GM12878 (cell line): ENCODE measurements at places on chromosomes 6 and 20. TPM values are rescaled to one million over a fixed set of nuclear protein-coding genes. Genes with fewer than 3 reads are reported as not detected.

CCM2L gene
- total RNA-seq: not detected in 2 replicates

HAO1 gene
- total RNA-seq: not detected in 2 replicates

IRAK1BP1 gene
- 3.7 and 4.3 TPM in 2 replicates for total RNA-seq

THEMIS gene
- total RNA-seq: 0.08 TPM in 1 of 2 replicates, not detected in the other

CST2 gene
- not detected in 2 replicates for total RNA-seq

ASIP gene
- total RNA-seq: not detected in 2 replicates

DNA sequence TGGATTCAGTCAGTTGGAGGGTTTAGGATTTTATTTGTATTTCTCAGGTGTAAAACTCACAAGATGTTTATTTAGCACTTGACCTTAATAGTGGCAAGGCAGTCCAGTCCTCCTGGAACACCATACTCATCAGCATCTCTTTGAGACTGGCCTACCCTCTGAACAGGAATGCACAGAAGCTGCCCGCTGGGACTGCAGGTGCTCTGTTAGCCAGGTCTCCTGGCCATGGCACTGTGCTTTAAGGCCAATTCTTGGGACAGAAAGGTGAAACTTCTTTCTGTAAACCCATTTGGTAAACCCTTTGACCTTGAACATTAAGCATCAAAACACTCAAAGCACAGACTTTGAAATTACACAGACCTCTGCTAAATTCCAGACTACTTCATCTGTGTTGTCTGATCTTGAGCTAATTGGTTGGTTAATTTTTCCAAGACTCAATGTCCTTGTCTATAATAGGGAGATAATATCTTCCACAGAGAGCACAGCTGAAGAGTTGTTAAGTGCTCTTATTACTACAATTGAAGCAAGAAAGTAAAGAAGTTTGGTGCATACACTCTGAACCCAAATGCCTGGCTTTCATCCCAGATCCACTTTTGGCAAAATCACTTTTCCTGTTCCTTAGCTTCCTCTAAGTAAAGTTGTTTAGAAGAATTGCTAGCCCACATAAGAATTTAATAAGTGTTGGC lies 54.9 kb upstream of the NT5E start:
- H3K27ac ChIP-seq: no peak overlapping the region
- H3K27me3 ChIP-seq: no peaks in the 10 kb centered on the region
- no peak overlapping the region for H3K4me3 ChIP-seq
- DNase-seq: no peak
- H3K4me1 ChIP-seq: no peaks in the 10 kb centered on the region

DNA sequence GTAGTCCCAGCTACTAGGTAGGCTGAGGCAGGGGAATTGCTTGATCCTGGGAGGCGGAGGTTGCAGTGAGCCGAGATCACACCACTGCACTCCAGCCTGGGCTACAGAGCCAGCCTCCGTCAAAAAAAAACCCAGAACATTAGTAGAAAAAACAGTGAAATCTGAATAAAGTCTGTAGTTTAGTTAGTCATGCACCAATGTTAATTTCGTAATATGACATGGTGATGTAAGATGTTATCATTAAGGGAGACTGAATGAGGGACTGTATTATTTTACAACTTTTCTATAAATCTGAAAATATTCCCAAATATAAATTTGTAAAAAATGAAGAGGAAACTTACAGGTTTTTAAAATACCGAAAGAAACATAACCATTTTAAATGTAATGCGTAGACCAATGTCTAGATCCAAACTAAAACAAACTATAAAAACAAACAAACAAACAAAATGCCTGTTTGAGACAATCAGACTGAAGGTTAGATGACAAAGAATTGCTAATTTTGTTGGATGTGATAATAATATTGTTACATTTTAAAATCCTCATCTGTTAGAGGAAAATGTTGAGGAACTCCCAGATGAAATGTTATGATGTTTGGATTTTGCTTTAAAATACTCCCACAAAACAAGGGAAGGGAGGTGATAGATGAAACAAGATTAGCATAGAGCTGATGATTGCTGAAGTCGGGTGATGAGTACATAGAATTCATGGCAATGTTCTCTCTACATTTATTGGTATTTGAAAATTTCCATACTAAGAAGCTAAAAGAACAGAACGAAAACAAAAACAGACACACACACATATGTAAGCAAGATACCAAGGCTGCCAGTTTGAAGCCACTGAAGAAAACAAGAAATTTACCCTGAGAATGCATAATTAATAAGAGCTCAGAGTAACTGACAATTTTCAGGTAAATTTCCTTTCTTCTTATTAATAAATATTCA lies 1.8 kb downstream of the GSTA4 start:
- no peaks in the 10 kb centered on the region for H3K4me1 ChIP-seq
- H3K4me3 ChIP-seq: no peak overlapping the region
- no peaks in the 10 kb centered on the region for H3K27me3 ChIP-seq
- no peak for DNase-seq

- no peaks in the 10 kb centered on the region for H3K27me3 ChIP-seq
- DNase-seq: no peak
- H3K27ac ChIP-seq: no peak overlapping the region
- H3K4me1 ChIP-seq: peaks cover 42% of the 10 kb centered on the region
- H3K36me3 ChIP-seq: no peaks in the 10 kb centered on the region
These were observed 126.7 kb downstream of the BCAS1 start for GRCh38 chr20:53943522-53944291.

GRCh38 chr20:10924644-10925201 lies 250.9 kb upstream of the JAG1 start:
- H3K36me3 ChIP-seq: no peaks in the 10 kb centered on the region
- no peak overlapping the region for H3K27ac ChIP-seq

DNA sequence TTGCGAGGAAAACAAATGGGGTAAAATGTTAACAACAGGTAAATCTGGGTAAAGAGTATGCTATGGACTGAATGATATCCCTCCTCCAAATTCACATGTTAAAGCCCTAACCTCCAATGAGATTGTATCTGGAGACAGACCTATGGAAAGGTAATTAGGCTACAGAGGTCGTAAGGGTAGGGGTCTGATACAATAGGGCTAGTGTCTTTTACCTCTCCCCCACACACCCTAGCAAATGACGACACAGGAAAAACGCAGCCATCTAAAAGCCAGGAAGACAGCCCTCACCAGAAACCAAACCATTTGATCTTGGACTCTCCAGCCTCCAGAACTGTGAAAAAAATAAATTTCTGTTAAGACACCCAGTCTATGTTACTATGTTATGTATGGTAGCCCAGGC lies 20.6 kb upstream of the FBXO9 start:
- H3K27me3 ChIP-seq: no peaks in the 10 kb centered on the region
- H3K4me3 ChIP-seq: no peak overlapping the region
- H3K27ac ChIP-seq: no peak overlapping the region

DNA sequence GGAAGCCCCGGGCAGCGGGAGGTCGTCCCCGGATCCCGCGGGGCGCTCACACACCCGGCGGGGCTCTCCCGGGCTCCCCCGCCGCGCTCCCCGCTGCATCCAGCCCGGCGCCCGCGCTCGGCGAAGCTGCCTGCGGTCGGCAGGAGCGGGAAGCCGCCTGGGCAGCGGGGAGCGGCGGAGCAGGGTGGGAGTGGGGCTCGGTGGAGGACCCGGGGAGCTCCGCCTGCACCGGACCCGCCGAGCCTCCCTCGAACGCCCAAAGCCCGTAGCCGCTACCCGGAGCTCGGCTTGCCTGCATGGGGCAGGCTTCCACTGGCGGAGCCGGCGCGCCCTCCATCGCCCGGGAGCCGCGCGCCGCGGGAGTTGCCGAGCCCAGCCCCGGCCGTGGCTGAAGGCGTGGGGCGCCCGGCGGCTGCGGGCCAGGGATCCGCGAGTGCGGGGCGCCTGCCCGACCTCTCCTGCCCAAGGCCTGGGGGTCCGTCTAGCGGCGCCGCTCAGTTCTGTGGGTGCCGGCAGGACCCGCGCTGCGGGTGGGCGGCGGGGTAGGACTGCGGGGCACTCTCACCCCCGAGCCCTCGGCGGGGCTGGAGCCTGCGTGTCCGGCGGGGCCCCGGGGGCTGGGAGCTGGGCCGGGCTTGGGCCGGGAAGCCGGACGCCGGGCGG lies 671 bp downstream of the CDH4 start:
- no peaks in the 10 kb centered on the region for H3K27me3 ChIP-seq
- no peak for DNase-seq
- H3K4me3 ChIP-seq: no peak overlapping the region
- H3K36me3 ChIP-seq: no peaks in the 10 kb centered on the region
- no peaks in the 10 kb centered on the region for H3K4me1 ChIP-seq

DNA sequence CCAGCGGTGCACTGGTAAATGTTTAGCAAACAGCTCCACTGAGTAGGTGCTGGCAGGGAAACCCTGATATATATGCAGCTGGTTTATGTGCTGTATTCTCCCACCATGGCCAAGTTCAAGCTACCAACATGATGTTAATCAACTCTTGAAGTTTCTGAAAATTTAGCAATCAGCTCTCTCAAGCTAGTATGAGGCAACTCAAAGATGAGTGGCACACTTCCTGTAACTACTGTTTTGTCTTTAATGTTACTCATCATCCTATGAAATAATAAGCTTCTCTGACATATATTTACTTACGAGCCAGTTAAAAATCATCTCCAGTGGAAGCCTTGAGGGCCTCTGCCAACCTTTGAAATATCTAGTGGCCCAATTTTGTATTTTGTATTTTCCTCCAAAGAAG lies 54.7 kb downstream of the TRMT6 start:
- no peaks in the 10 kb centered on the region for H3K36me3 ChIP-seq
- no peak overlapping the region for H3K4me3 ChIP-seq
- H3K4me1 ChIP-seq: no peaks in the 10 kb centered on the region
- DNase-seq: no peak
- H3K27ac ChIP-seq: no peak overlapping the region
- no peaks in the 10 kb centered on the region for H3K27me3 ChIP-seq

- peaks cover 19% of the 10 kb centered on the region for H3K36me3 ChIP-seq
- no peak for DNase-seq
- no peak overlapping the region for H3K4me3 ChIP-seq
- peaks cover 27% of the 10 kb centered on the region for H3K4me1 ChIP-seq
- H3K27ac ChIP-seq: no peak overlapping the region
These were observed 44.3 kb downstream of the KCNS1 start for GRCh38 chr20:45056473-45057173.

GRCh38 chr6:97812940-97813339 lies 529.9 kb upstream of the MMS22L start:
- H3K4me3 ChIP-seq: no peak overlapping the region
- no peaks in the 10 kb centered on the region for H3K36me3 ChIP-seq
- H3K4me1 ChIP-seq: no peaks in the 10 kb centered on the region
- H3K27ac ChIP-seq: no peak overlapping the region
- DNase-seq: no peak

DNA sequence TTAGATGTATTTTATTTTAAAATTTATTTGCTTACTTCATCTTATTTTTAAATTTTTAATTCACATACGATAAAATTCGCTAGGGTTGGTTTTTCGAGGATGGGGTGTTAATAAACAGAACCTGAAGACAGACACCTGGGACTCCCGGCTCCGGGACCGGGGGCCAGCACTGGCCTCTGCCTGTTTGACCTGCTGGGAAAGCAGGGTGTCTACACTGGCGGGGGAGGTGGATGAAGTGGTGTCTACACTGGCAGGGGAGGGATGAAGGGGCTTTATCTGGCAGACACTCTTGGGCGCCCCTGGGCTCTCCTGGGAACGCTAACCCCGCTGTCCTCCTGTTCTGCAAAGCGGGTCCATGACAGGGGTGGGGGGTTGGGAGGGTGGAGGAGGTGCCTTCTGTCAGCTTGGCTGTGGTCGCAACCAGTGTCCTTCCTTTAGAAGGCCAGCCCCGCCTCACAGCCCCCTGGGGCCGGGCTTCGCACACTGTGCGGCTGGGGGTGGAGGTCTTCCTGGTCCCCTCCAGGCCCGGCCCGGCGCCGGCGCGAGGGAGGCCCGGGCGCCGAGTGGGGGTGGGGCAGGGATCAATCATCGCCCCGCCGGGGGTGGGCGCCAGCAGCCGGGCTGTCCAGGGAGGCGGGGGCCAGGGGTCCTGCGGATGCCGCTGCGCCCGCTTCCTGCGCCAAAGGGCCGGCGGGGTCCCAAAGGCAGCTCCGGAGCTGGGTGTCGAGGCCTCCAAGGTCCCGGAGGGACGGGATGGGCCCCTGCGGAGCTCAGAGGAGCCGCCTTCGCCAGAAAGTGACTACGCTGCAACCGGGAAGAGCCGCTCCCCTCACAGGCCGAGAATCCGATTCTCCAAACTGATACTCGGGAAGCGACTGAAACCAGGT lies 1.8 kb downstream of the GATA5 start:
- no peak for DNase-seq
- no peak overlapping the region for H3K27ac ChIP-seq
- no peaks in the 10 kb centered on the region for H3K36me3 ChIP-seq
- peaks cover 14% of the 10 kb centered on the region for H3K27me3 ChIP-seq

DNA sequence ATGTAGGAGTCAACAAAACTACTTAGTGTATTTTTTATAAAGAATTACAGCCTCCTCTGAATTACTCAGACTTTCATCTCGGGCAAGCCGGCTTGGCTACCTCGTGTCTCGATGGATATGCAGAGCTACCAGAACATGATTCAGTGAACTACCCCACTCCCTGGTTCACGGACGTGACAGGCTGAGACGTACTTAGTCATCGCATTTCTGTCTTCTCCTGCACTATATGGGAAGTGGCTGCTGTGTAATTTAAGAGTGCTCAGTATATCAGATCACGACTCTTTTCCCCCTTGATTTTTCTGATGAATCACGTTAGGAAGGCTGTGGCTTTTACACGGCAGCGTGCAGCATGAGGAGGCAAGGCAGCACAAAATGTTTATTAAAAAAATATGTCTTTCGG lies 302.7 kb upstream of the ZFP64 start:
- no peak overlapping the region for H3K27ac ChIP-seq
- no peak overlapping the region for H3K4me3 ChIP-seq
- H3K27me3 ChIP-seq: no peaks in the 10 kb centered on the region
- no peaks in the 10 kb centered on the region for H3K4me1 ChIP-seq
- no peak for DNase-seq

DNA sequence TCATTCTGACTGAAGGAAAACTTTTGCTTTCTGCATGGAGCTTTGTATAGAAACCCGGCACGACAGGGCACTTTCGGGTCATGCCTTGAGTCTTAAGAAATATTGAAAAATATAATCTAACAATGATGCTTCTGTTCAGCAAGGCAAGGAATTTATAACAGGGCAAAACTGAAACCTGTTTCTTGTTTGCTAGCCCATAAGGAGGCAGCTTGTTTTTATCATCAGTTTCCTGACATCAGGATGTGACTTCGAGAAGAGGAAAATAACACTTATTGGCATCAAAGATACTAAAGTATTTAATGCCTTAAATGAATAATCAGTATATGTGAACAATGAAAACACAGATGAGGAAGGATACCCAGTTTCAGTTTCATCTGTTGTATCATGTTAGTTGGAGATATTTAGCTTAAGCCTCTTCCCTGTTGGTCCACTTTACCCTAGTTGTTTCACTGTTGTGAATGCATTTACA lies 146.5 kb downstream of the CDKAL1 start:
- H3K27ac ChIP-seq: peak overlapping the region; percentile 24
- H3K4me1 ChIP-seq: peaks cover 11% of the 10 kb centered on the region; the same call in 1 of the 2 replicates
